ENCODE measurements at places on chromosomes 7 and 10.

DNA sequence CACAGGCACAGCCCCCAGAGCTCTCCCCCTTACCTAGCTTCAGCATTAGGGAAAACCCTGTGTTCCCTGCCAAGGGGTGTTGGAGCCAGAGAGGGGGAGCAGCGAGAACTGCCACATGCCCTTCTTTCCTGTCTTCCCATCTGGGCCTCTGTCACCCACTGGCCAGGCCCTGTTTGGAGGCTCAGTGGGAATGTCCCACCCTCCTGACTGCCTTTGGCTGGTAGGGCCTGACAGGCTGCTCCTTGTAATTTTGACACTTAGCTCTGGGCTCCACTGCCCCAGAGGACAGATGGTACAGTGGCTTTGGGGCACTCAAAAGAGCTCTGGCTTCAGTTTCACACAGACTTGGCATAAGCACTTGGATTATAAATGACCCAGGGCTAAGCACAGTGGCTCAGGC is 50.6 kb downstream of the GRID2IP start:
- no peak for DNase-seq

DNA sequence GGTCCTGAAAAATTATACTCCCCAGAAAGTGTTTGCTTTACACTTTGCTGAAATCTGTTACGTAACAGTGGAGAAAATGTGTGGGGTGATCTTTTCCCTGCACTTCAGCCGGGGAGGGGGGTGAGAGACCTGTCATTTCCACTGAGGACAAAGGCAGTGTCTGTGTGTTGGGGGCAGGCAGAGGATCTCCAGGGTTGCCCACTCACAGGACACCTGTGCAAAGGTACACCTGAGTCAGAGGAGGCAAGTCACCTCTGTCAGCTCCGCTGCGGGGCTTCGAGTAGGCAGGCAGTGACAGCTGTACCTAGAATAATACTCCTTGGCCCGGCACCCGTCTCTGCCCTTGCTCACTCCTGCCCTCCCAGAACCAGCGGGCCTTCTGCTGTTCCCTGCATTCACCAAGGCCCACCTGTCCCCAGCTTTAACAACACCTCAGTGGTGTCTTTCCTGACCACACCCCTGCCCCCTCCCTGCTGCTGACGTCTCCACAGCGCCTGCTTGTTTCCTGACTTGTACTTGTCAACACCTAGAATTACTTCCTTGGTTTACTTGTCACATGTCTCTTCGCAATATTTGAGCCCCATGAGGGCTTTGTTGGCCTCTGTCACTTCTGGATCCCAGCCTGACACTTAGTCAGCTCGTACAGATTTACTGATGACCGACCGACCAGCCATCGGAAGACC is 159.2 kb downstream of the NEURL1 start:
- no peak for DNase-seq

DNA sequence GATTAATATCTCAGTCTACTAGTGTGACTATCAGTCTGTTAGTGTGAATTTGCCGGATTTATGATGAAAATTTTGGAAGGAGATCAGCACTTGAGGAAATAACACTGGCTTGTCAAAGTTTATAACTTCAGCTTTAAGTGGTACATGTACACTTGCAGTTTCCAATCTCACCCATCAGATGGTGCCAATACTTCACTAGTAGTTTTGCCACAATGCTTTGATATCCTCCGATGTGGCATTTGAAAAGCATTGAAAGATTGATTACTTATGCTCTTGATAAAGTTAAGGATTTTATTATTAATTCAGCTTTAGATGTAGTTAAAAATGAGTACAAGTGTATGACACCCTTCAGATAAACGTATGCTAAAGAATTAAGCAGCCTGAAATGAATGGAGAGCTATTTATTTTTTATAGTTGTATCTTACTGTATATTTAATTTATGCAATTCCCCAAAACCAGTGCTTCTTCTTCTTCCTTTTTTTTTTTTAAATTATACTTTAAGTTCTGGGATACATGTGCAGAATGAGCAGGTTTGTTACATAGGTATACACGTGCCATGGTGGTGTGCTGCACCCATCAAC is 98.2 kb downstream of the ANLN start:
- no peak for DNase-seq

DNA sequence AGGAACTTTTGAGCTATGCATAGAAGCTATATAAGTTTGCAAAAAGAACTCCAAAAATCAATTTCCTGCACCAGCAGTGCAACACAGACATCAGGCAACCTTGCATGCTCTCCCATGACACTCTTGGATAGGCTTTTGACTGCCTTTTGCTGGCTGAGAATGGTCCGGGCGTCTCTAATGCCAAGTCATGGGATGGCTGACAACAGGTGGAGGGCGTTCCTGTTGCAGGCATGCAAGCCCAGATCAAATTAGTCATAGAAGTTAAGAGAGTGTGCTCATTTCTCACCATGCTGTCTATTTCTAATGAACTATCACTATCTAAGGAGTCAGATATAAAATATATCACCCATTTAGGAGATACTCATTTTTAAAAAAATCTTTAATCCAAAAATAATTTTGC is 8.4 kb downstream of the PLCE1 start:
- DNase-seq = no peak

- no peak for DNase-seq
Measured at GRCh38 chr10:90560331-90560730, 297.5 kb downstream of the HTR7 start.

GRCh38 chr7:25615593-25615992 is 387.3 kb upstream of the NPVF start:
- no peak for DNase-seq

- DNase-seq = no peak
Measured at GRCh38 chr7:149792220-149792595, 18.8 kb upstream of the ZNF467 start.

Data from HS-27A (cell line).